ENCODE measurements at places on chromosomes 7 and 10. TPM values are rescaled to one million over a fixed set of nuclear protein-coding genes. Genes with fewer than 3 reads are reported as not detected.

Gene ARHGEF35
- 1.3 TPM for total RNA-seq

Gene EPHB6
- total RNA-seq = 75.6 TPM

Gene TDRD1
- total RNA-seq = 0.52 TPM

Gene VIPR2
- 6.9 TPM for total RNA-seq

Gene CCL24
- total RNA-seq = 0.19 TPM

Gene TRIM73
- 1.3 TPM for total RNA-seq

Gene ZNF32
- total RNA-seq = 52.8 TPM

Gene ANKRD61
- total RNA-seq = 0.05 TPM

Gene FEZF1
- under 0.01 TPM for total RNA-seq

Gene EGFR
- total RNA-seq = 14.2 TPM

Gene ATG9B
- total RNA-seq = 1.6 TPM

Gene GALNT17
- 1.8 TPM for total RNA-seq

Gene UTF1
- total RNA-seq = not detected

Gene GIMAP2
- 70.4 TPM for total RNA-seq

Gene KCNMA1
- 1.9 TPM for total RNA-seq

DNA sequence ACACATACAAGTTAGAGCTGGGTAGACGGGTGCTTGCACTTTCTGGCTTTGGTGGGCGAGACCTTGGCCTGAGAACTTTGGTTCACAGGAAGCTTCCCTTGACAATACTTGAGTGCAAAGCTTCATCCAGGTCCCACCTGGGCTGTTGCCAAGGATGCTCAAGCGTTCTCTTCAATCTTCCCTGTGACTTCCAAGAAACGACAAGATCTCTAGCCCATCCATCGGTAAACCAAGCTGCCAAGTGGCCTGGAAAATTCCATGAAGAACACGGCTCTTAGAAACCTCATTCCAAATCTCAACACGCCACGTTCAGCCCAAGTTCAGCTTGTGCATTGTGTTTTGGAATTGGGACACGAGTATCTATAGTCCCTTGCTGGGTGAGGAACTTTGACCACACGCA is 84.7 kb downstream of the CHST15 start:
- DNase-seq = no peak

- no peak for DNase-seq
Measured at GRCh38 chr7:30468791-30469190, 9.8 kb downstream of the NOD1 start.

DNA sequence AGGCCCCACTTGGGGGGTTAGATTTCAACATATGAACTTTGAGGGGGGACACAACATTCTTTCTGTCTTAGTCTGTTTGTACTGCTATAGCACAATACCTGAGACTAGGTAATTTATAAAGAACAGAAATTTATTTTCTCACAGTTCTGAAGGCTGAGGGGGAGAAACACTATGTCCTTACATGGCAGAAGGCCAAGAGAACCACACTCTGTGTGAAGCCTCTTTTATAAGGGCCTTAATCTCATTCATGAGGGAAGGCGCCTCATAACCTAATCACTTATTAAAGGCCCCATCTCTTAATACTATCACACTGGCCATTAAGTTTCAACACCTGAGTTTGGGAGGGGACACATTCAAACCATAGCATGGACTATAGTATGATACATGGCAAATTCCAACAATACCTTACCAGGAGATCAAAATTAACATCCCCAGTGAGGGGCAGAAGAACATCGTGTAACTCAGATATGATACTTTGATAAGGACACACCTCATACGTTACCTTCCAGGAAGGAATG is 9.3 kb upstream of the PDLIM1 start:
- DNase-seq = no peak

- DNase-seq = no peak
Measured at GRCh38 chr7:102098986-102099385, 187.7 kb upstream of the SH2B2 start.

DNA sequence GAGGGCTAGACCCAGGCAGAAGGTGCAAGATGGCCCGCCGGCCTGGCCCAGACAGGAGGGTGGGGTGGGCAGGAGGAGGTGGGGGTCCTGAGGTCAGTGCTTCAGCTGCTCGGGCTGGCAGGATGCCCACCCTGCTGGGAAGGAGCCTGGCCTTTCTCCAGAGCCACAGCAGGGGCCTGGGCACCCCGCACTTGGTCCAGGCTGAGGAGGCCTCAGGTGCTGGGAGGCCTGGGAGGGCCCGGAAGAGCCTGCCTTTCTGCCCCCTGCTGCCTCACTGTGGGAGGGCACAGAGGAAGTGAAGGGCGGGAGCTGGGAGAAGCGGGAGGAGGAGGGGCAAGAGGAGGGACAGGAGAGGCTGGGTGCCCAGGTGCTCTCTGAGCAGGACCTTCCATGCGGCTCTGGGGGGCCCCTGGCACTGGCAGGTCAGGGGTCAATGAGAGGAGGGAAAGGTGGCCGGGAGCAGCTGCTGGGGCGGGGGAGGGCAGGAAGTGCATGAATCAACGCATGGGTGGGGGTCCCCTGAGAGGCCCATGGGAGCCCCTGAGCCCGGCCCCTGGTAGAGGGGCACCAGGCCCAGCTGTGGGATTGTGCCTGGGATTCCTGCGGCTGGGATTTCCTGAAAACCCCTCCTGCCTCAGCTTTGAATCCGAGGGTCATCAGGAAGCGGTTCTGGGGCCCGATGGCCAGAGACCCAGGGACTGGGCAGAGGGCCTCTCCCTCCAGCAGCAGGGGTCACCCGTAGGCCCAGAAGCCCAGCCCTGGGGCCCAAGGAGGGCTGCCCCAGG is 49.9 kb downstream of the PWWP2B start:
- no peak for DNase-seq

- no peak for DNase-seq
Measured at GRCh38 chr10:94131885-94132284, 138.2 kb downstream of the PLCE1 start.

GRCh38 chr10:110843031-110843430 is 28.7 kb upstream of the PDCD4 start:
- peak; percentile 73 for DNase-seq

GRCh38 chr7:26444555-26444954 is 152.9 kb downstream of the SNX10 start:
- no peak for DNase-seq

- no peak for DNase-seq
Measured at GRCh38 chr10:125392609-125393008, 232.2 kb upstream of the CTBP2 start.

DNA sequence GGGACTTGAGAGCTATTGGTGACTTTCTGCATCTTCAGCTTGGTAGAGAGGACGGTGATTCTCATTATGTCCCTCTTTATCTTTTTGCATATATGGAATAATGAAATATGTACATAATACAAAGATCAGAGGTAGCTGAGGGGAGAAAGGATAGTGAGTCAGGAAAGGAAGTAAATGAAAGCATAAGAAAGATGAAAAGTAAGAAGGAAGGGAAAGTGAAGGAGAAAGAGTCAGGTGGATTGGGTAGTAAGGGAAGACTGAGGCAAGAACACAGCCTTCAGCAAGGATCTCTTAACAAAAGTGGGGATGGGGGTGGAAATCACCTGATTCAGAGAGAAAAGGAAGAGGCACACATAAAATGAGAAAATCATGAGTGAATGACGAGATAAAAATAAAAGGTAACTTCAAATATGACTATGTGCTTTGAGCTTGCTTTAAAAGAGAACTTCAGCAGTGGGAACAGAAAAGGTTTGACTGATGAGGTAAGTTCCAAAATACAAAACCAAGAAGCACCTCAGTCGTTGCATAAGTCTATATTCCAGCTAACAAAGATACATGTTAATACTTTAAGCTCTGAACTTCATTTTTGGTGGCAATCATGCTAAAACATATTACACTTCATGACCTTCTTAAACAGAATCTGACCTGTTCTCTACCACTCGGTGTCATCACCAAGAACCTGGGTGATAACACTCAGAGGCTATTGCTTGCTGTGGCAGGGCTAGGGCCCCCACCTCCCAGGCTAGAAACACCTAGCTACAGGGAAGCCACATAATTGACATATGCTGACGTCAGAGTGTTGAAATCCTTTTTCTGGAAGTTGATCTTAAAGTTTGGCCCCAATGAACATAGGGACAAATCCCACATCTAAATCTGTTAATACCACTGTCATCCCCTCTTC is 32.9 kb downstream of the NRCAM start:
- no peak for DNase-seq

GRCh38 chr10:59143544-59143943 is 32.9 kb upstream of the PHYHIPL start:
- DNase-seq = no peak

GRCh38 chr10:8392216-8392615 is 337.7 kb downstream of the GATA3 start:
- DNase-seq = no peak

GRCh38 chr10:49151481-49151880 is 17.7 kb upstream of the FAM170B start:
- no peak for DNase-seq

- no peak for DNase-seq
Measured at GRCh38 chr10:97854743-97855142, 5.1 kb downstream of the GOLGA7B start.

DNA sequence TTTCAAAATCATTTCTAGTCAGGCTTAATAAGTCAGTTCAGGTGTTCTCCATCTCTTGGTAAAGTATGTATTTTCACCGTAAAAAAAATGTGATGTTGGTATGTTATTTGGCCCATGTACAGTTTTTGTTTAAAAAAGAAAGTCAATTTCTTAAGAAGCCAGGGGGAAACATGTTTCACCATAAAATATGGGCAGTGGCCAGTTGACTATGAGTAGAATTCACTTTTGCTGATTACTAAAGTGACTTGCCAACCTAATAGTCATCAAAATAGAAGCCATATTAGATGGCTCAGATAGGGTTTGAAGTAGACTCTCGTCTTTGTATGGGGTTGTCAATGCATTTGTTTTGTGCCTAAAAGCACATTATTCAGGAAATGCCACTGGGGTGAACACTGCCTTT is 266.3 kb downstream of the BICC1 start:
- DNase-seq = no peak

GRCh38 chr7:76066716-76067503 is 19.0 kb downstream of the MDH2 start:
- DNase-seq = no peak

Measured in thymus (tissue), 14 donors.